ENCODE measurements at places on chromosomes 4 and X.

- no peaks in the 10 kb centered on the region for H3K27me3 ChIP-seq
- DNase-seq: no peak
- no peaks in the 10 kb centered on the region for H3K36me3 ChIP-seq
Observed at GRCh38 chr4:7864685-7865084, 75.0 kb downstream of the AFAP1 start.

DNA sequence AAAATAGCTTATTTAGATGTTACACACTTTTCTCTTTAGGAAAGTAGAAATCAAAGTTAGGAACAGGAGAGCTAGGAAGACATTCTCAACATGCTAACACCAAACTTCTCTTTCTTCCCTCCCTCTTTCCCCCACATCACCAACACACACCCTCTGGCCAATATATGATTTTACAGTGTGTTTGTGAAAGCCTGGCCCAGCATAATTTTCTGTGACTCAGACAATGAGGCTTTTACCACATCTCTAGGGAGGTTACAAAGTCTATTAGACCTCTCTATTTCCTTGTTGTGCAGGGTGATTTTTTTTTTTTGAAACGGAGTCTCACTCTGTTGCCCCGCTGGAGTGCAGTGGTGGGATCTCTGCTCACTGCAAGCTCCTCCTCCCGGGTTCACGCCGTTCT, 189.9 kb downstream of the AASDH start:
- H3K4me3 ChIP-seq: no peak overlapping the region
- H3K36me3 ChIP-seq: peaks cover 7% of the 10 kb centered on the region

GRCh38 chrX:11285651-11286050, 7.6 kb upstream of the AMELX start:
- no peak overlapping the region for H3K4me3 ChIP-seq
- H3K27ac ChIP-seq: no peak overlapping the region
- no peak for DNase-seq
- H3K27me3 ChIP-seq: no peaks in the 10 kb centered on the region

- no peak overlapping the region for H3K4me3 ChIP-seq
- DNase-seq: no peak
- no peaks in the 10 kb centered on the region for H3K4me1 ChIP-seq
- no peaks in the 10 kb centered on the region for H3K27me3 ChIP-seq
- H3K27ac ChIP-seq: no peak overlapping the region
- H3K36me3 ChIP-seq: no peaks in the 10 kb centered on the region
Observed at GRCh38 chr4:95363966-95364365, 184.8 kb downstream of the UNC5C start.

GRCh38 chr4:7894098-7894676, 45.5 kb downstream of the AFAP1 start:
- H3K4me3 ChIP-seq: no peak overlapping the region
- H3K27ac ChIP-seq: no peak overlapping the region

GRCh38 chr4:8760561-8760960, 111.1 kb downstream of the HMX1 start:
- H3K36me3 ChIP-seq: no peaks in the 10 kb centered on the region
- no peak for DNase-seq
- no peaks in the 10 kb centered on the region for H3K4me1 ChIP-seq
- H3K27ac ChIP-seq: no peak overlapping the region
- H3K4me3 ChIP-seq: no peak overlapping the region

- no peaks in the 10 kb centered on the region for H3K4me1 ChIP-seq
- H3K4me3 ChIP-seq: no peak overlapping the region
- no peaks in the 10 kb centered on the region for H3K36me3 ChIP-seq
- H3K27me3 ChIP-seq: no peaks in the 10 kb centered on the region
- H3K27ac ChIP-seq: no peak overlapping the region
- no peak for DNase-seq
Observed at GRCh38 chr4:92952426-92952825, 648.7 kb downstream of the GRID2 start.

DNA sequence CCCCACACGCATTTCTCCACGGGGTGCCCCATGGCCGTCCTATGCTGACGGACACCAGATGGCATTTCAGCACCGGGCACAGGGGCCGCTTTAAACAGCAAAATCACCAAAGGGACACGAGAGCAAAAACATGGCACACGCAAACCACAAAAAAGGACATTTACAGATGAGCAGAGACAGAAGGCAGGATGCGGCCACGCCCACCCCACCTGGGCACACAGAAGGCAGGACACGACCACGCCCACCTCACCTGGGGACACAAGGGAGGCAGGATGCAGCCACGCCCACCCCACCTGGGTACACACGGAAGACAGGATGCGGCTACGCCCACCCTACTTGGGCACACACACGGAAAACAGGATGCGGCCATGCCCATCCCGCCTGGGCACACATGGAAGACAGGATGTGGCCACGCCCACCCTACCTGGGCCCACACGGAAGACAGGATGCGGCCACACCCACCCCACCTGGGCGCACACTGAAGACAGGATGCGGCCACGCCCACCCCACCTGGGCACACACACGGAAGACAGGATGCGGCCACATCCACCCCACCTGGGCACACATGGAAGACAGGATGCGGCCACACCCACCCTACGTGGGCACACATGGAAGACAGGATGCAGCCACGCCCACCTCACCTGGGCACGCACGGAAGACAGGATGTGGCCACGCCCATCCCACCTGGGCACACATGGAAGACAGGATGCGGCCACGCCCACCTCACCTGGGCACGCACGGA, 69.1 kb downstream of the FAM53A start:
- no peak overlapping the region for H3K27ac ChIP-seq
- no peaks in the 10 kb centered on the region for H3K4me1 ChIP-seq
- H3K27me3 ChIP-seq: no peaks in the 10 kb centered on the region
- H3K36me3 ChIP-seq: no peaks in the 10 kb centered on the region
- no peak overlapping the region for H3K4me3 ChIP-seq

DNA sequence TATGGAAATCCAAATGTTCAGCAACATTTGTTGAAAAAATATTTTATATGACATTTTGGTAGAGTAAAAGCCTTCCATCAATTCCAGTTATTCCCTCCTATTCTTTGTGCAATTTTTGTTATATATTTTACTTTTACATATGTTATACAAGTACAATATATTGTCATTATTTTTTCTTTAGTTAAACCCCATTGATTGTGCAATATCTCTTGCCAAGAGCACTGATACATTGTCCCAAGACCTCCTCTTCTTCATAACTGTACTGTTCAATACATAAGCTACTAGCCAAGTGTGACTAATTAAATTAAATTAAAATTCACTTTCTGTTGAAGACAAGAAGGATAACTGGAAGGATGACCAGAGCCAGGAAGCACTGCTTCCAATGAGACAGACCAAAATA, 527.5 kb downstream of the TMA16 start:
- DNase-seq: no peak
- no peaks in the 10 kb centered on the region for H3K27me3 ChIP-seq
- H3K36me3 ChIP-seq: no peaks in the 10 kb centered on the region

GRCh38 chr4:184951668-184952160, 66.6 kb upstream of the HELT start:
- H3K4me1 ChIP-seq: no peaks in the 10 kb centered on the region
- H3K4me3 ChIP-seq: no peak overlapping the region
- H3K27me3 ChIP-seq: peaks cover 15% of the 10 kb centered on the region
- no peak for DNase-seq
- H3K27ac ChIP-seq: no peak overlapping the region
- no peaks in the 10 kb centered on the region for H3K36me3 ChIP-seq

DNA sequence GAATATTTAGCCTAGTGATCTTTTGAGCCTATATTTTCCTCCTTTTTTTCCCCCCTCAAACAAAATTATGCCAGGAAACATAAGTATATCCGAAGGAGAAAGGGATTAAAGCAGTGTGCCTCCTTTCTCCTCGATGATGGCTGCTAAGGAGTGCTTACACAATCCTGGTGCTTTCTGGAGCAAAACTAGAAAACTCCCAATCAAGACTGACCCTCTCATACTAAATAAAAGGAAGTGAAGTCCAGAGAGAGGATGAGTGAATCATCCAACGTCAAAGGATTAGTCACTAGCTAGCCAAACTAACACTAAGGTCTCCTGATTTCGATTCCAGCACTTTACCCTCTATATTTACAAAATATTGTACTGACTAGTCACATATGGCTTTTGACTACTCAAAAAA, 146.8 kb downstream of the PPP3CA start:
- no peaks in the 10 kb centered on the region for H3K4me1 ChIP-seq
- H3K4me3 ChIP-seq: no peak overlapping the region

- H3K4me3 ChIP-seq: no peak overlapping the region
- no peak overlapping the region for H3K27ac ChIP-seq
- DNase-seq: no peak
- no peaks in the 10 kb centered on the region for H3K4me1 ChIP-seq
- H3K36me3 ChIP-seq: no peaks in the 10 kb centered on the region
Observed at GRCh38 chr4:69951602-69952001, 13.9 kb downstream of the CSN2 start.

DNA sequence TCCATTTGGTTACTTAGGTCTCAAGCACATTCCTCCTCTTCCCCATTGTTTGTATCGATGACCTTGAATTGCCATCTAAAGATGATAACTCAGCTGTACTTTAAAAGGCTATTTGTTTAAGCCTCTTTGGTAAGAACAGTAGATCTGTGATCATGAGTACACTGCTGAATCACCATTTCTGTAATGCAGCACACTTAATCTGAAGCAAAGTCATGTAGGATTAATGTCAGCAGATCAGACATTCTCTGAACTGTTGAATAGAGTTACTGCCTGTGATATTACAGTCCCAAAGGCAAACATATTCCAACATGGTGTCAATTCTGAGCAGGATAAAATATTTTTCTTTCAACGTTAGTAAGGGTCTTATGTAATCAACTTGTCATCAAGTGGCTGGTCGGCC, 631.6 kb downstream of the TECRL start:
- H3K4me3 ChIP-seq: no peak overlapping the region
- H3K36me3 ChIP-seq: no peaks in the 10 kb centered on the region
- no peak overlapping the region for H3K27ac ChIP-seq
- no peak for DNase-seq
- no peaks in the 10 kb centered on the region for H3K4me1 ChIP-seq

GRCh38 chrX:9090766-9091165, 56.8 kb upstream of the FAM9B start:
- no peaks in the 10 kb centered on the region for H3K4me1 ChIP-seq
- no peak overlapping the region for H3K27ac ChIP-seq
- no peak overlapping the region for H3K4me3 ChIP-seq
- H3K27me3 ChIP-seq: no peaks in the 10 kb centered on the region

DNA sequence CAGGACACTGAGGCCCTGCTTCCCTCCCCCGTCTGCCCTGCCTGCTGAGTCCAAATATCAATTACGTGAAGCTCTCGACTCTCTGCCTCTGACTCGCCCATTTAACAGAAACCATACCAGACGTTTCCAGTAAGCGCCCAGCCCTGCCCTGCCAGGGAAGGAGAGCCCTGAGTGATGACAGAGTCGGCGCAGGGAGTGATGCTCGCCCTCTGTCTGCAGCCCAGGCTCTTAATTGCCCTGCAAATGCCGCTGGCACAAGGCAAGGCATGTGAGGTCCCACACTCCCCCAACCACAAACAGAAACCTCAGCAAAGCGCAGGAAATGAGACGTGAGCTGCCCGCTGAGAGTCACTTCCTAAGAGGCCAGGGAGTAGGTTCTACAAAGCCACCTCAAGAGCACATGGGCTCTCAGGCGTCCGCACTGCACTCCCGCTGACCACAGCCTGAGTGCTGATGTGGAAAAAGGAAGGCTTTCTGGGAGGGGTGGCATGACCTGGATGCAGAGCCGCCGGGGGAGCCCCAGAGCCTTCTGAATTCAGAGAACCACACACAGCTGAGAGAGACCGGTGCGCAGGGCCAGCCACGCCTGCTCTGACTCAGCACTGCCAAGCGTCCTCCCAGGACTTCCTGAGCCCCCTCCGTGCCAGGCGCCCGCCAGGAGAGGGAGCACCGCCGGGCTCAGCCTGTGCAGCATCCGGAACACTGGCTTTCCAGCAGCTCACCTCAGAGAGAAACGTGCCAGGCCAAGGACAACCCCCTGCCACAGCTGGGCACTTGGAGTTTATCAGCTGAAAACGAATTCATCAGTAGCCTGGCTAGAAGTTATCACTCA, 5.3 kb downstream of the ZFYVE28 start:
- H3K27ac ChIP-seq: peak overlapping the region; percentile 59
- H3K4me1 ChIP-seq: peaks cover 57% of the 10 kb centered on the region
- no peaks in the 10 kb centered on the region for H3K36me3 ChIP-seq
- H3K27me3 ChIP-seq: peaks cover 17% of the 10 kb centered on the region

DNA sequence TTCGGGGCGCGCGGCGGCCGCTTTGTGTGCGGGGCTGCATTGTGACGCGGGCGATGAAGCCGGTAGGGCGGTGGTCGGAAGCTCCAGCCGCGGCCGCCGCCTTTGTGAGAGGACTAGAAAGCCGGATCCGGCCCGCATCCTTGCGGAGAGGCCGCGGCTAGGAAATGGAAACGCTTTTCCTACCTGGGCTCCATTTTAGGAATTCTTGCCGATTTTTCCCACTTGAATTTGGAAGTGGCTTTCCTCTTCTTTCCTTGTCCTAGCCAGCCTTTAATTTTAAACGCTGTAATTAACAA, 708 bp downstream of the TMSB4X start:
- no peaks in the 10 kb centered on the region for H3K36me3 ChIP-seq
- peak overlapping the region; percentile 91 for H3K4me3 ChIP-seq
- peaks cover 20% of the 10 kb centered on the region for H3K4me1 ChIP-seq
- H3K27ac ChIP-seq: peak overlapping the region; percentile 80

DNA sequence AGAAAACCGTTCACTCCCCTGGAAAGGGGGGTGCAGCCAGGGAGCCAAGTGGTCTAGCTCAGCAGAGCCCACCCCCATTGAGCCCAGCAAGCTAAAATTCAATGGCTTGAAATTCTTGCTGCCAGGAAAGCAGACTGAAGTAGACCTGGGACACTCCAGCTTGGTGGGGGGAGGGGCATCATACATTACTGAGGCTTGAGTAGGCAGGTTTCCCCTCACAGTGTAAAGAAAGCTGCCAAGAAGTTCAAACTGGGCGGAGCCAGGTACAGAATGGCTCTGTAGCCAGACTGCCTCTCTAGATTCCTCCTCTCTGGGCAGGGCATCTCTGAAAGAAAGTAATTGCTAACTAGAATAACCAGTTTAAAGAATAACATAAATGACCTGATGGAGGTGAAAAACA, 372.3 kb upstream of the F9 start:
- H3K4me3 ChIP-seq: no peak overlapping the region
- no peak overlapping the region for H3K27ac ChIP-seq
- H3K36me3 ChIP-seq: no peaks in the 10 kb centered on the region

- H3K27ac ChIP-seq: no peak overlapping the region
- H3K27me3 ChIP-seq: no peaks in the 10 kb centered on the region
- no peaks in the 10 kb centered on the region for H3K4me1 ChIP-seq
- H3K36me3 ChIP-seq: peaks cover 13% of the 10 kb centered on the region
Observed at GRCh38 chr4:168304744-168305459, 13.7 kb downstream of the DDX60 start.

- no peak overlapping the region for H3K4me3 ChIP-seq
- H3K27me3 ChIP-seq: no peaks in the 10 kb centered on the region
- no peak overlapping the region for H3K27ac ChIP-seq
- no peak for DNase-seq
- no peaks in the 10 kb centered on the region for H3K36me3 ChIP-seq
Observed at GRCh38 chr4:108794136-108794535, 31.3 kb upstream of the ETNPPL start.

GRCh38 chr4:184510401-184510800, 36.1 kb upstream of the IRF2 start:
- no peaks in the 10 kb centered on the region for H3K27me3 ChIP-seq
- H3K27ac ChIP-seq: no peak overlapping the region
- H3K4me3 ChIP-seq: no peak overlapping the region
- H3K36me3 ChIP-seq: no peaks in the 10 kb centered on the region
- H3K4me1 ChIP-seq: peaks cover 16% of the 10 kb centered on the region
